Activated naive CD4-positive, alpha-beta T cell treated with anti-CD3 and anti-CD28 coated beads, Interleukin-2, amount 50 U/mL, for 72 hours (primary cell): ENCODE measurements at places on chromosomes 6 and 20.

DNA sequence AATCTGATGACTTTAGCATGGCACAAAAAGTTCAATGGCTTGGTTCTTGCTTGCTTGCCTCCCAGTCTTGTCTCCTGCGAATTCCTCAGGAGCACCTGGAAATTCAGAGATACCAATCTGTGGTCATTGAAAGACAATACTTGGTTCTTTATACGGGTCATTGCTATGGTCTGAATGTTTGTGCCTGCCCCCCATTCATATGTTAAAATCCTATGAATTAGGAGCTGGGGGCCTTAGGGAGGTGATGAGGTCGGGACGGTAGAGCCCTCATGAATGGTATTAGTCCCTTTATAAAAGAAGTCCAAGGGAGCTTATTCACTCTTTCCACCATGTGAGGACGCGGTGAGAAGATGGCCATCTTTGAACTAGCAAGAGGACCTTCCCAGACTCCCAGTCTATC, 721.8 kb downstream of the UTRN start:
- no peak for DNase-seq

- no peak for DNase-seq
Observed at GRCh38 chr6:79631693-79632172, 604 bp downstream of the SH3BGRL2 start.

DNA sequence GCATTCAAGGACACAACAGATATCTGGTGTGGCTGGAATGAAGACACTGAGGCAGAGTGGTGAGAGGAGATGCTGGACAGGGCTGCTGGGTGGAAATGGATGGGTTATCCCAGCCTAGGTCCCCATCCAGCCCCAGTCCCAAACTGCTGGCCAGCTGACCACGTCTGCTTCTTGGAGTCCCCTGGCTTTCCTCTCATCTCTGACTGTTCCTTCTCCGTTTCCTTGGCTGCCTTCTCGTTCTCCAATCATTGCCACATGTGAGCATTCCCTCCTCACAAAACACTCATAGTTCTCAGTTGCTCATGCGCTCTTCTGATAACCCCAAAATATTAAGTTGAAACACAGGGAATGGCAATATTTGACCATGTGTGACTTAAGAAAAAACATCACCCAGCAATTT, 31.5 kb downstream of the MAFB start:
- DNase-seq, result no peak

DNA sequence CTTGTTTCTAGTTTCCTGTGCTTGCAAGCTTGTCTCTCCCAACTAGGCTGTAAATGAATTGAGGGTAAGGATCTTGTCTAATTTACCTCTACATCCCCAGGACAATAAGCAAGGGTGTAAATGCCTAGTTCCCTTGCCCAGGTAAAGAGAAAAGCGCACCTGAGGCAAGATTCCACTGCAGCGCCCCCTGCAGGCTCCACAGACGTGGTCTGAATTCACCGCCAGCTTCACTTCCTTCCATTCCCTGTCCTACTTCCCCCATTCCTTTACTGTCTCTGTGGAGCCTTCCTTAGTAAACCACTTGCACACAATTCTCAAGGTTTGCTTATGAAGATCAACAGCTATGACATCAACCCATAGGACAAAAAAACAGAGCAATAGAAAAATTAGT, 42.3 kb downstream of the ANKEF1 start:
- peak; percentile 9 for DNase-seq

DNA sequence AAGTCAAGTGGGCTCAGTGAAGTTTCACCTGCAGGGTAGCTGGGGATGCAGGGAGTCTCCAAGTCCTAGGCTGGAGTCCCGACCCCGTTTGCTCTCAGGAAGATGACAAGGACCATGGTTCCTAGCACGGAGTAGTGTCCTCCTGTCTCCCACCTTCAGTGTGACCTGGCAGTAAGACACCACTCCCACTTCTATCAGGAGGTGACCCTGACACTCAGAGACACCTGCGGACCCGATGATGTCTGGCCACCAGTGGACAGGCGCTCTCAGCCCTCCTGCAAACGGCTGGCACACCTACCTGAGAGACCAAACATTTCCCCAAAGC, 1.1 kb downstream of the SOD2 start:
- DNase-seq, result no peak

GRCh38 chr6:34025861-34026260, 120.0 kb downstream of the GRM4 start:
- no peak for DNase-seq

- DNase-seq, result no peak
Observed at GRCh38 chr6:108902382-108902792, 54.2 kb downstream of the ARMC2 start.

- DNase-seq, result no peak
Observed at GRCh38 chr6:141548966-141549365, 583.8 kb upstream of the GJE1 start.

- DNase-seq, result no peak
Observed at GRCh38 chr6:5540370-5540769, 279.1 kb downstream of the FARS2 start.

DNA sequence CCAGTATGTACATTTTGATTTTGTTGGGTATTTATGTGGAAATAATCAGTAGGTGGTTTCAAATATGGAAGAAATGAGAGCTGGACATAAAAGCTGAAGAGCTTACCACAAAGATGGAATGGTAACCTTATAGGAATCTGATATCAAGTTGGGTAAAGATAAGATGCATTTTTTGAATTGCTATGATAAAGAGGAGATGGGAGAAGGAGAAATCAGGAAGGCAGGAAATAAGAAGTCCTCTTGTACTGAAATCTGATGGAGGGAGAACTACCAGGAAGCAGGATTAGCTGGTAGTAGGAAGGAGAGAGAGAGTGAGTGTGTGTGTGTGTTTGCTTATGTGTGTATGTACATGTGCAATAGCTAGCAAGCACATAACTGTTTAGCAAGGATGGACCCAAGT, 468.4 kb downstream of the PHF3 start:
- no peak for DNase-seq

GRCh38 chr20:35002426-35003210, 47.0 kb downstream of the MYH7B start:
- DNase-seq, result no peak

- DNase-seq, result no peak
Observed at GRCh38 chr20:37994512-37994911, 38.7 kb downstream of the TTI1 start.

- no peak for DNase-seq
Observed at GRCh38 chr20:9408422-9409300, 105.7 kb upstream of the LAMP5 start.

DNA sequence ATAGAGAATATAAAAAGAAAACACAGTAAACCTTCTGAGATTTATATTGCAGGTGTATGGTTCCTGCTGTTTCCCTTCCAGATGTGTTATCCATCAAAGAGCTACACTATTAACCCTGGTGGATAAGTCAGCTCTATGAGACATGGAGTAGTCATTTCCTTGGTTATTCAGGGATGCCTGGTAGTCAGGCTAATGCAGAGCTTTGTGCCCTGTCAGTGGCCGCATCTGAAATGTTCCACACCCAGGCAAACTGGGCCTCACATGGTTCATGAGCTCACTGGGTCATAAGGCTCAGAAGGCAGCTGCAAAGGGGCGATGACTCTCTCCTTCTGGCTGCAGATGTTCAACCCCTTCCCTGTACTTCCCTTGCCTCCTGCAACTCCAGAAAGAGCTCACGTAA, 473.6 kb downstream of the EPHA7 start:
- DNase-seq, result no peak

- no peak for DNase-seq
Observed at GRCh38 chr6:37965964-37966676, 146.6 kb downstream of the ZFAND3 start.

GRCh38 chr20:61664556-61665320, 400.9 kb downstream of the TAF4 start:
- DNase-seq, result no peak

GRCh38 chr6:79231666-79232065, 2.8 kb downstream of the HMGN3 start:
- no peak for DNase-seq

GRCh38 chr20:2101057-2101864, at the start of gene STK35:
TSS of gene STK35 (plus strand) at chr20:2101827. CDS start at chr20:2101882, 55 bp downstream.
- no peak for DNase-seq

GRCh38 chr6:43492673-43493072, 15.3 kb downstream of the TJAP1 start:
- DNase-seq, result no peak

DNA sequence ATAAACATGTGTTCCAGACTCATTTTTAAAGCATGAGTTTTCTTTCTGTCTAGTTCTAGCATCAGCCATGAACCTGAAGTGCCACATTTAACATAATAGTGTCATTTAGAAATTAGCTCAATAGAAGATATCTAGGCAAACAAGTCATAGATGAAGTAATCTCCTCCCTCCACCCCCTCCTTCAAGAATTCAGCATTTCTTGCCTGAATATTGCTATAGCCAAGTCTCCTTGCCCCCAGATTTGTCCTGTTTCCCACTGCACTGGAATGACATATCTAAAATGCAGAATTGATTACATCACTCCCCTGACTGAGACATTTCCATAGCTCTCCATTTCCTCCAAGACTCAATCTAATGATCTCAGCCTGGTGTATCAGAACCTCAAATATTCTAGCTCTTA, 134.9 kb upstream of the BACH2 start:
- no peak for DNase-seq

- no peak for DNase-seq
Observed at GRCh38 chr6:150907383-150907782, 41.9 kb downstream of the MTHFD1L start.

GRCh38 chr20:64104667-64105451, 2.5 kb downstream of the NPBWR2 start:
- peak; percentile 1 for DNase-seq

DNA sequence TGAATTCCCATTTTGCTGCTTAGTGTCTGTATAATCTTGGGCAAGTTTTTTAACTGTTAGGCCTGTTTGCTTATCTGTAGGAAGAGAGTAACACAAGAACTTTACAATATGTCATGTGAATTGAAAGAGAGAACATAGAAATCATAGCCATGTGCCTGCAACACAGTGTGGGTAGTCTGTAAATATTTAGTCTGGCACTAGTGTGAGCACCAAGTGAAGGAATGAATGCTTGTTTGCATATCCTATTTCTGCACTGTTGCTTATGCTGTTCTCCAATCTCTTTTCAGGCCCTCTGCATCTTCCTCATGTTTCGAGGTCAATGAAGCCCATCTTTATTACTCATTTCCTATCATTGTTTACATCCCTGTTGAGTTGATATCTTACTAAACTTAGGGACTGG, 49.2 kb downstream of the CBFA2T2 start:
- no peak for DNase-seq
